H4 (cell line): ENCODE measurements at places on chromosomes 2 and 18. TPM values are rescaled to one million over a fixed set of nuclear protein-coding genes. Genes with fewer than 3 reads are reported as not detected.

The ZBTB7C gene
- 1.0 and 1.1 TPM in 2 replicates for total RNA-seq

The SERPINB5 gene
- 1.1 TPM in 1 of 2 replicates, not detected in the other for total RNA-seq

The ANKRD30B gene
- total RNA-seq, result 0.08 and 0.33 TPM in 2 replicates

The GCG gene
- not detected in 2 replicates for total RNA-seq

The ADGRF3 gene
- 0.02 TPM in 1 of 2 replicates, not detected in the other for total RNA-seq

The UGT1A6 gene
- 2.6 and 3.1 TPM in 2 replicates for total RNA-seq

The COL6A3 gene
- 202 and 204 TPM in 2 replicates for total RNA-seq

The NLRC4 gene
- total RNA-seq, result not detected in 2 replicates

The TEX44 gene
- total RNA-seq, result not detected in 2 replicates

The PSD4 gene
- total RNA-seq, result 1.4 and 1.5 TPM in 2 replicates

The TTC39C gene
- 20.8 and 21.3 TPM in 2 replicates for total RNA-seq

The MAP3K19 gene
- not detected in 2 replicates for total RNA-seq

The DSC2 gene
- 0.14 and 0.48 TPM in 2 replicates for total RNA-seq

The CHRNG gene
- not detected in 2 replicates for total RNA-seq

The KCNE4 gene
- 2.4 and 2.8 TPM in 2 replicates for total RNA-seq

The CYS1 gene
- total RNA-seq, result 0.43 and 1.1 TPM in 2 replicates

The CFC1 gene
- total RNA-seq, result 0.39 TPM in 1 of 2 replicates, not detected in the other

The AQP4 gene
- total RNA-seq, result 0.39 TPM in 1 of 2 replicates, not detected in the other

The COL5A2 gene
- total RNA-seq, result 155 and 160 TPM in 2 replicates

The C2orf80 gene
- total RNA-seq, result not detected in 2 replicates

The SH3YL1 gene
- total RNA-seq, result 3.4 and 8.0 TPM in 2 replicates

The ABCB11 gene
- not detected in 2 replicates for total RNA-seq

The PSMA8 gene
- total RNA-seq, result not detected in 2 replicates

The MYCN gene
- total RNA-seq, result 0.66 TPM in 1 of 2 replicates, not detected in the other

The ERBB4 gene
- total RNA-seq, result 0.04 and 0.33 TPM in 2 replicates

The DCDC2C gene
- not detected in 2 replicates for total RNA-seq

The LIPG gene
- 0.17 and 0.49 TPM in 2 replicates for total RNA-seq

The HRH4 gene
- 0.17 TPM in 1 of 2 replicates, not detected in the other for total RNA-seq
